ENCODE measurements at places on chromosomes 12 and 14.

GRCh38 chr12:22018860-22019259 is 27.2 kb upstream of the CMAS start:
- no peak for DNase-seq

- no peak for DNase-seq
Observed at GRCh38 chr12:49503674-49504180, 35.1 kb upstream of the KCNH3 start.

DNA sequence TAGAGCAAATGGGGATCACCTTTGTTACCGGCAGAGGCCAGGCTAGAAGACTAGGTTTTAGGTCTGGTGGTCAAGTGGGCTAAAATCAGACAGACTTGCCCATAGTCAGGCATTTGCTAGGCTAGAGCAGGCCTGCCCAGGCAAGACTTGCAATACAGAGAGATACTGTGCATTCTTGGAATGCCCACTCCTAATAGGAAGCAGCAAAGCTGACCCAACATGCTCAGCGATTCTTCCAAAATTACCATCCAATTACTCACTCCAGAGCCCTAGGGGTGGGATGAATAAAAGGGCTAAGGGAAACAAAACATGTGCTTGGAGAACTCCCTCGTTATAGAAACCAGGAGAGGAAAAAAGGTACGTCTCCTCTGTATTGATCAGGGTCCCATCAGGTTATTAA is 187.8 kb upstream of the AMIGO2 start:
- DNase-seq = no peak

- peak; percentile 43 for DNase-seq
Observed at GRCh38 chr14:42214981-42215491, 608.4 kb downstream of the LRFN5 start.

GRCh38 chr12:57461917-57462250 is 2.3 kb downstream of the GLI1 start:
- no peak for DNase-seq

DNA sequence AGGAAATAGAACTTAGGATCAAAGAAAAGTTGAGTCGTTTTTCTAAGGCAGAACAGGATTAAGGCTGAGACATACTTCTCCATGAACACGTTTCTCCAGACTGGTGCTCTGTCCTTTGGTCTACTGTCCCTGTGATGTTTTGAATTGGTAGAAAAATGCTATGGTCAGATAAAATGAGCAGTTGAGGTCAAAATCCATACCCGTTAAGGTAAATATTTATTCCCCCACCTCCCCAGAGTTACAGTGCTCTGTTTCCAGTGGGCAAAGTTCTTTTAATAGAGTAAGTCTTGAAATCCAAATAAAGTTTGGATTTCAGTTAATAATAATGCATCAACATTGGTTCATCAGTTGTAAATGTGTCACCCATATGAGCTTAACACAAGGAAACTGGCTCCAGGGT is 74.5 kb downstream of the PTHLH start:
- DNase-seq = no peak

GRCh38 chr12:54051874-54052437 is 1.7 kb upstream of the HOXC4 start:
- DNase-seq = no peak

- DNase-seq = no peak
Observed at GRCh38 chr14:94385553-94386057, 2.8 kb downstream of the SERPINA1 start.

DNA sequence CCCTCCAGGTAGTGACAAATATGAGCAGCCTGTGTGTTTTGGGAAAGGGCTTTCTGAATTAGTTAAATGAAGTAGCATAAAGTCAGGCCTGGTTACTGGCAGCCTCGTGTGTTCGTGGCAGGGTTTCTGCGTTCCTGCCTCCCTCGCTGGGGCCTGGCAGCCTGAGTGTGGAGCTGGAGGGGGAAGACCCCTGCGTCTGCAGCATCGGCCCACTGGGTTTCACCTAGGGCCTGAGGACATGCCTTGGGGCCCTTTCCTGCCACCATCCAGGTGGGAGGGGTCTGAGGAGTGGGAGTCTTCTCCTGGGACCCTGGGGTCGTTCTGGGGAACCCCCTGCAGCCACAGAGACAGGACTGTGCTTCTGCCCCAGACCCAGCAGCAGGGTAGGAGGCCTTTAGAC is 20.4 kb upstream of the AMN start:
- DNase-seq = no peak

DNA sequence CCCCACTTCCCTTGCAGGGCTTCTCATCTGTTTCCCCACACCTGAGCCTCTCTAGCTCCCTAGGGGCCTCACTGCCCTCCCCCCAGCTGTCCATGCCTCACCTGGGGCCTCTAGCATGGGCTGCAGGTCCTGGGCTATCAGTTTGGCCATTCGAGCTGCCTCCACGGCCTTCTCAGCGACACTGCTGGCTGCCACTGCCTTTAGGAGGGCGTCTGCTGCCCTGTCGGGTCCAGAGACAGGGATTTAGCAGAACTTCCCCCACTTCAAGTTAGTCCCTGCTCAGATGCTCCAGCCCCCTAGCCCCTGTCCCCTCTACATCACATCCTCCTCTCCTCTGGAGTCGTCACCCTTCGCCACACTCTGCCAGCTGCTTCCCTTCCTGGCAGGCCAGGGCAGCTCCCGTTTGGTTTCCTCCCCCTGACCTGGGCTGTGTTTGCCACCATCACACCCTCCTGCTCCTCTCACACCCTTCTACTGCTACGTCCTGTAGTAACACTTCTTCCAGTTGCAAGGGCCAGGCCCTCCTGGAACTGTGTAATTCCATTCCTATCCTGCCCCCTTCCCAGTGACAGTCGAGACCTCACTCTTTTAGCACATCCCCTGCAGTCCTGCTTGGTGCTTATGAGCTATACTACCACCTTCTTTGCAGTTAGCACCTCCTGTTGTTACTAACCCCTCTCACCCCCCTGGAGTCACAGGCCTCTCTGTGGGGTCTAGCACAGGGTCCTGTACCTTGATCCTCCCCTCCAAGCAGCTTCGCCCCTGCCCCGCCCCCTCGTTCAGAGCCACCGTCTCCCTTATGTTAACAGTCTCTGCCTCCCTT is 4.3 kb upstream of the AP1G2 start:
- no peak for DNase-seq

GRCh38 chr14:58598028-58598803 is 39.5 kb upstream of the DACT1 start:
- DNase-seq = no peak

DNA sequence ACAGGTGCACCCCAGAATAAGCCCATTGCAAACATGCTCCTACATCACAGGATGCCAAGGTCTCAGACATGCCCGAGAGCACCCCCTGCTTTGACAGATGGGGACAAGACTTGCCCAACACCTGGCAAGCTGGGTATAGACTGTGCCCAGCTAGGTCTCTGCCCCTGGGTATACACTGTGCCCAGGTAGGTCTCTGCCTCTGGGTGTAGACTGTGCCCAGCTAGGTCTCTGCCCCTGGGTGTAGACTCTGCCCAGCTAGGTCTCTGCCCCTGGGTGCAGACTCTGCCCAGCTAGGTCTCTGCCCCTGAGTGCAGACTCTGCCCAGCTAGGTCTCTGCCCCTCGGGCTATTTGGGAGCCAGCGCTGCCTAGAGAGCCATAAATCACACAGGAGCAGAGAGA is 85.9 kb downstream of the CCDC88C start:
- DNase-seq = no peak

GRCh38 chr12:131202592-131203378 is 249.1 kb downstream of the ADGRD1 start:
- no peak for DNase-seq

- peak; percentile 11 for DNase-seq
Observed at GRCh38 chr14:31717294-31718085, 156.3 kb downstream of the NUBPL start.

DNA sequence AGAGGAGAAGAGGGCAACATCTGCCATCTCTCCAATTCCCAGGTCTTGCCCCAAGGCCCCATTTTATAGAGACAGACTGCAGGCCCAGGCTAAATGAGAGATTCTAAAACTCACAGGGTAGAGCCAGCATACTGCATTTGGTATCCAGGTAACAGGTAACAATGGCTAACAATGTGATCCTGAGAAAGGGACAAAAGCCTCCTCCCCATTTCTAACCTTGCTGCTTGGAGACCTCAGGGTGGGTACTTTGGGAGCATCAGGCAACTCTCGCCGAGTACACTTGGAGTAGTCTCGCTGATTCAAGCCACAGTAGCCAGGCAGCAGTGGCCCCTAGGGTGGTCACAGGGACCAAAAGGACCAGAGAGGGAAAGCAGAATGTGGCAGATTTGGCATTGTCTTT is 162.6 kb upstream of the PLEKHA5 start:
- DNase-seq = no peak

GRCh38 chr14:103404032-103404918 is 19.1 kb downstream of the MARK3 start:
- no peak for DNase-seq

- DNase-seq = no peak
Observed at GRCh38 chr12:124852911-124853427, 10.7 kb downstream of the SCARB1 start.

- DNase-seq = no peak
Observed at GRCh38 chr12:3300833-3301401, 190.1 kb upstream of the PRMT8 start.

- DNase-seq = no peak
Observed at GRCh38 chr14:53792909-53793308, 163.7 kb downstream of the BMP4 start.

GRCh38 chr14:74919421-74920165 is 3.5 kb downstream of the RPS6KL1 start:
- DNase-seq = peak; percentile 62

- DNase-seq = no peak
Observed at GRCh38 chr12:52023976-52024688, 17.4 kb downstream of the TAMALIN start.

GRCh38 chr14:31118892-31119291 is 88.7 kb downstream of the HECTD1 start:
- DNase-seq = no peak

- no peak for DNase-seq
Observed at GRCh38 chr14:104087981-104088850, 2.7 kb downstream of the ASPG start.

DNA sequence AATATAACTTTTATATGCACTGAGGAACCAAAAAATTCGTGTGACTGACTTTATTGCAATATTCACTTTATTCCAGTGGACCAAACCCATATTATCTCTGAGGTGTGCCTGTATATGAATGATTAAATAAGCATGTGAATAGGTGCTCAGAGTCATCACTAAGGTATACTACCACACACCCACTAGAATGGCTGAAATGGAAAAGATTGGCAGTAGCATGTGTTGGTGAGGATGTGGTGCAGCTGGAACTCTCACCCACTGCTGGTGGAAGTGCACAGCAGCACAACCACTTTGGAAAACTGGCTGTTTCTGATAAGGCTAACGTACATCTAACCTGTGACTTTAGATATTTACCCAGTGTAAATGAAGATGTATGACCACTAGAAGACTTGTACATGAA is 36.8 kb downstream of the GOLGA5 start:
- DNase-seq = no peak

GRCh38 chr12:76075448-76075847 is 9.0 kb downstream of the NAP1L1 start:
- DNase-seq = no peak

- DNase-seq = no peak
Observed at GRCh38 chr12:131192951-131193350, 239.2 kb downstream of the ADGRD1 start.

GRCh38 chr12:5305886-5306545 is 125.9 kb upstream of the NTF3 start:
- no peak for DNase-seq

- peak; percentile 64 for DNase-seq
Observed at GRCh38 chr12:55681142-55682077, 26.3 kb downstream of the ITGA7 start.

Measured in Ammon's horn (tissue), 1 donor.